ENCODE measurements at places on chromosomes 13 and 19. TPM values are rescaled to one million over a fixed set of nuclear protein-coding genes. Genes with fewer than 3 reads are reported as not detected.
A peak's percentile ranks its signal among the peaks of the same experiment; 100 is the strongest.

DNA sequence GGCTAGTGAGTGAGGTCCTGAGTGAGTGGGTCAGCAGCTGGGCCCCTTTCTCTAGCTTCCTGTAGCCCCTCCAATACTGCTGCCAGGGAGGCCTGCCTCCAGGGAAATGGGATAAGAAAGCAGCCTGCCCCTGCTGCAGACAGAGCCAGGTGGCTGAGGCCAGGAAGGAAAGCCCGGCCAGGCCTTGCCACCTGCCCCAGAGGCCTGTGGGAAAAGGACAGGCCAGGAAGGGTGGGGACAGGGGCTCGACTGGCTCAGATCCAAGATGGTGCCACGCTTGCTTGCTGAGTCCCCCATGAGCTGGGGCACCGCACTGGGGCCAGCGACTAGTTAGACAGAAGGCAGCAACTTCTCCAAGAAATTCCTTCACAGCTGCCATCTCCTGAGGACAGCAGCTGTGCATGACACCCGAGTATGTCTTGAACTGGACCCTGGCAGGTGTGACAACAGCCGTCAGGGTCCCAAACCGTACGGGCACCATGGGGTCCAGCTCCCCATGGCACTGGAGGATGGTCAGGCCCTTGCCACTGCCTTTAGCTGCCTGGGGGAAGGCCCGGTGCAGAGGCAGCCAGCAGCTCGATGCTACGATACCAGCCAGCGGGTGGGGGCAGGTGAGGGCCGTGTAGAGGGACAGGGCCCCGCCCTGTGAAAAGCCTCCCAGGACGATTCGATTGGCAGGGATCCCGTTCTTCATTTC, 5.1 kb upstream of the PRR36 start:
- no peak overlapping the region for H3K27ac ChIP-seq
- H3K36me3 ChIP-seq: no peaks in the 10 kb centered on the region
- no peaks in the 10 kb centered on the region for H3K4me1 ChIP-seq

IRGQ gene
- total RNA-seq: 24.4 TPM

DNA sequence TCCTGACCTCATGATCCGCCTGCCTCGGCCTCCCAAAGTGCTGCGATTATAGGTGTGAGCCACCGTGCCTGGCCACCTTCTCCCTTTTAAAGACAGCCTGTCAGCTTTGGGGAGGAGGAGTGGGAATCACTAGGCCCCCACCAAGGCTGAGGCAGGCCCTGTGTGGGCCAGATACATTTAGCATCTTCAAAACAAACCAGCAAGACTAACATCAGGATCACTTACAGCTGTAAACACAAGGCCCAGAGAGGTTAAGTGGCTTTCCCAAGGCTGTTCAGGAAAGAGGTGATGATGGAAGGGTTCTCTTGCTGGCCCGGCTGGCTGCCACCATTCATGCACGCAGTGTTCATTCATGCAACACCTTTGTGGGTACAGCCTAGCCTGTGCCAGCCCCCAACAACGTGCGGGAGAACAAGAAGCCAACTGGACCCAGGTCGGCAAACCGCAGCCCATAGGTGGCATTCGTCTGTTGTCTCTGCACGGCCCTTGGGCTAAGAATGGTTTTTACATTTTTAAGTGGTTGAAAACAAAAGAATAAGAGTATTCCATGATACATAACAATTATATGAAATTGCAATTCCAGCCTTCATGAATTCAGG, 23.0 kb downstream of the IER2 start:
- DNase-seq: no peak
- peaks cover 40% of the 10 kb centered on the region for H3K4me1 ChIP-seq
- no peaks in the 10 kb centered on the region for H3K36me3 ChIP-seq
- no peaks in the 10 kb centered on the region for H3K27me3 ChIP-seq
- peak overlapping the region; percentile 91 for H3K27ac ChIP-seq

SPACA4 gene
- not detected for total RNA-seq

ZNF491 gene
- 3.9 TPM for total RNA-seq

DNA sequence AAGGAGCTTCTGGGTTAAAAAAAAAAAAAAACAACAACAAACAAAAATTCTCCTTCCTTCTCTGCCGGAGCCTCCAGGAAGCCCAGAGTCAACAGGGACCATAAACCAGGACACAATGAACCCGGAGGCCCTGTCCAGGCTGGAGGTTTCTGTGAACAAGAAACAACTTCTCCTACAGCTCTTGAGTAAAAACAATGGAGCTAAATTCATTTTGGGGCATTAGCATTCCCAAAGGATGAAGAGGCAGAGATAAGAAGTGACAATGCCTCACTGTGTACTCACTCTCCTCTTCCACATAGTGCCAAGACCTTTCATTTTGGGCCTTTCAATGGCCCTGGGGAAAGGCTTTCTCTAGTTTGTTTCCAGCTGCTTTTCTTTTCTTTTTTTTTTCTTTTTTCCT, 9.0 kb downstream of the RHPN2 start:
- no peak overlapping the region for H3K27ac ChIP-seq
- H3K4me3 ChIP-seq: no peak overlapping the region
- no peaks in the 10 kb centered on the region for H3K4me1 ChIP-seq
- no peak for DNase-seq

LHB gene
- total RNA-seq: not detected

DNA sequence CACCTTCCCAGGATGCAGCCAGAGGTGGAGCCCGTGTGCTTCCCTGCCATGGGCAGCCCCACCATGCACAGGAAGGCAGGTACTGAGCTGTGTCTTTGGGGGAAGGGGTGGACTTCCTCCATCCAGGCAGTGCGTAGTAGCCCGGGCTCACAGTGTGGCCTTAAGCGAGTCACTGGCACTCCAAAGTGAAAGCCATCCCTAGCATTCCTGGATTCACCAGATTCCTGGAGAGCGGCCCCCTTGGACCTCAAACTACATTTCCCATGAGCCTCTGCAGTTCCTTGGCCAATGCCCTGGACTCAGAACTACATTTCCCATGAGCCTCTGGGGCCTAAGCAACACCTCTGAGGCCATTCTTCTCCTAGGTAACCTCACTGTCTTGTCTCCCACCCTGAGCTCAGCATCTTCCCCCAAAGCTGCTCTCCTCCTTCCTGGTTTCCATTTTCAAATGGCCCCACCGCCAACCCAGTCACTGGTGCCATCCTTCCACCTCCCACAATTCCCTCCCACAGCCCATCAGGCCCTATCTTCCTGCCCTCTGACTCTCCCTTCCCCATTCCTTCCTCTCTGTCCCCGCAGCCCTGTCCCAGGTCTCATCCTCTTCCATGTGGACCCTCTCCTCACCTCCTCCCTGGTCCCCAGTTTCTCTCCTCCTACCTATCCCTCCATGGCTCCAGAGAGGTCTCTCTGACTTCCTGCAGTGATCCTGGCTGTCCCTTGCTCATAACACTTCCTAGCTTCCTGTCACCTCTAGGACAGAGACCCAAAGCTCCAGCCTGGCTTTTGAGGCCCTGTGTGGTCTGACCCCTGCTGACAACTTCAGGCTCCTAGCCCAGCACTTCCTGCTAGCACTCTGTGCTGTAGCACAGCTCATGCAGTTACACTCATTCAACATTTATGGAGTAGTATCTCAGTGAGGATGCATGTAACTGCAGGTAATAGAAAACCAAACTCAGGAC, at the start of gene C19orf81:
Gene C19orf81, plus strand, starts transcription at position 13 of the 959 bp plus-strand sequence. Its CDS starts 0 bp downstream, at position 13.
- no peak within 1 kb of the TSS for H3K27ac ChIP-seq
- H3K4me1 ChIP-seq: no peaks in the 10 kb centered on the region
- no peak within 1 kb of the TSS for H3K4me3 ChIP-seq
- no peaks in the 10 kb centered on the region for H3K36me3 ChIP-seq
- H3K27me3 ChIP-seq: no peaks in the 10 kb centered on the region

DNA sequence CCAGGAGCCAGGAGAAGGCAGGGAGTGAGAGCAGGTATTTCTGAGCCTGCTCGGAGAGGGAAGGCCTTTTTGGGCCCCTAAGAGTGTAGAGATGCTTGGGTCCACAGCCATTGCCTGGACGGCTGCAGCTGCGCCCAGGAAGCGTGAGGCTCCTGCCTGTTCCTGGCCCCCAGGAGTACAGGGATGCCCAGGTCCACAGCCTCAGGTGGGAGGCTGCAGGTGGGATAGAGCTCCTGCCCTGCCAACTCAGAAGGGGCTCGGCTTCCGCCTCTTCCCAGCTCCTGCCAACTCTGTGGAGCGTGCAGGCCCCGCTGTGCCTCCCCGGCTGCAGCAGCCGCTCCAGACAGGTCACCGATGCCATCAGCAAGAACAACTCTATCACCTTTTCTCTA, 351.0 kb upstream of the PCDH20 start:
- no peak overlapping the region for H3K4me3 ChIP-seq
- H3K27me3 ChIP-seq: no peaks in the 10 kb centered on the region
- no peak for DNase-seq
- no peaks in the 10 kb centered on the region for H3K36me3 ChIP-seq
- no peaks in the 10 kb centered on the region for H3K4me1 ChIP-seq

- H3K27ac ChIP-seq: no peak overlapping the region
- no peaks in the 10 kb centered on the region for H3K36me3 ChIP-seq
- peak overlapping the region; percentile 69 for H3K4me3 ChIP-seq
- H3K27me3 ChIP-seq: no peaks in the 10 kb centered on the region
- DNase-seq: no peak
These were observed 6.5 kb downstream of the MAB21L1 start for GRCh38 chr13:35469806-35470525.

- H3K27ac ChIP-seq: no peak overlapping the region
- H3K4me3 ChIP-seq: peak overlapping the region; percentile 49
- no peaks in the 10 kb centered on the region for H3K4me1 ChIP-seq
- DNase-seq: no peak
These were observed 1.1 kb downstream of the ARL11 start for GRCh38 chr13:49629196-49629938.

- no peak overlapping the region for H3K4me3 ChIP-seq
- no peaks in the 10 kb centered on the region for H3K27me3 ChIP-seq
- DNase-seq: no peak
- no peaks in the 10 kb centered on the region for H3K36me3 ChIP-seq
These were observed 46.7 kb downstream of the NOTCH3 start for GRCh38 chr19:15154002-15154612.

FFAR1 gene
- total RNA-seq: not detected

GRCh38 chr19:52191951-52192350, 2.1 kb downstream of the PPP2R1A start:
- H3K27me3 ChIP-seq: no peaks in the 10 kb centered on the region
- H3K4me1 ChIP-seq: peaks cover 20% of the 10 kb centered on the region
- H3K4me3 ChIP-seq: peak overlapping the region; percentile 97
- DNase-seq: no peak
- H3K27ac ChIP-seq: peak overlapping the region; percentile 98

GRCh38 chr19:18292462-18292809, 11.0 kb upstream of the JUND start:
- DNase-seq: no peak
- H3K4me1 ChIP-seq: peaks cover 20% of the 10 kb centered on the region
- no peaks in the 10 kb centered on the region for H3K36me3 ChIP-seq
- peak overlapping the region; percentile 93 for H3K4me3 ChIP-seq
- H3K27ac ChIP-seq: peak overlapping the region; percentile 99

DNA sequence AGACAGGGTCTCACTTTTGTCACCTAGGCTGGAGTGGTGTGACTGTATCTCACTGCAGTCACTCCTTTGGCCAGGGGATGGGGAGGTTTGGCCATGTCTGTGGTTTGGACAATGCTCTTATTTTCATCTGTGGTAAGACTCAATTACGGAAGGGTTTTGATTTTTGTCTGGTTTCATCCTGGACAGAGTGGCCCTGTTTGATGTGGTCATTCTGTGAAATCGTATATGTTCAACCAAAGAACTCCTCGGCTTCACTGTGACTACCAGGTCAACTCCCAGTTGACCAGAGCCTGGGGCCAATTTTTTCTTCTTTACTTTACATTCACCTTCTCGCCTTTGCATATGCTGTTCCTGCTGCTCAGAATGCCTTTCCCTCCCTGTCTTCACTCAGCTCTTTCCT, 6.8 kb upstream of the CCDC124 start:
- no peak for DNase-seq
- H3K36me3 ChIP-seq: no peaks in the 10 kb centered on the region
- no peak overlapping the region for H3K27ac ChIP-seq
- H3K4me1 ChIP-seq: no peaks in the 10 kb centered on the region
- H3K4me3 ChIP-seq: no peak overlapping the region

CDX2 gene
- not detected for total RNA-seq

GRCh38 chr13:45473627-45474026, 8.9 kb downstream of the COG3 start:
- H3K4me3 ChIP-seq: no peak overlapping the region
- DNase-seq: no peak
- H3K27me3 ChIP-seq: no peaks in the 10 kb centered on the region
- no peak overlapping the region for H3K27ac ChIP-seq

GRCh38 chr13:35984776-35985453, 146.3 kb downstream of the DCLK1 start:
- H3K4me1 ChIP-seq: peaks cover 2% of the 10 kb centered on the region
- no peak for DNase-seq
- H3K27ac ChIP-seq: no peak overlapping the region
- no peaks in the 10 kb centered on the region for H3K36me3 ChIP-seq
- H3K27me3 ChIP-seq: no peaks in the 10 kb centered on the region
- H3K4me3 ChIP-seq: no peak overlapping the region

ZIK1 gene
- 29.2 TPM for total RNA-seq

ZNF57 gene
- total RNA-seq: 4.2 TPM

DNA sequence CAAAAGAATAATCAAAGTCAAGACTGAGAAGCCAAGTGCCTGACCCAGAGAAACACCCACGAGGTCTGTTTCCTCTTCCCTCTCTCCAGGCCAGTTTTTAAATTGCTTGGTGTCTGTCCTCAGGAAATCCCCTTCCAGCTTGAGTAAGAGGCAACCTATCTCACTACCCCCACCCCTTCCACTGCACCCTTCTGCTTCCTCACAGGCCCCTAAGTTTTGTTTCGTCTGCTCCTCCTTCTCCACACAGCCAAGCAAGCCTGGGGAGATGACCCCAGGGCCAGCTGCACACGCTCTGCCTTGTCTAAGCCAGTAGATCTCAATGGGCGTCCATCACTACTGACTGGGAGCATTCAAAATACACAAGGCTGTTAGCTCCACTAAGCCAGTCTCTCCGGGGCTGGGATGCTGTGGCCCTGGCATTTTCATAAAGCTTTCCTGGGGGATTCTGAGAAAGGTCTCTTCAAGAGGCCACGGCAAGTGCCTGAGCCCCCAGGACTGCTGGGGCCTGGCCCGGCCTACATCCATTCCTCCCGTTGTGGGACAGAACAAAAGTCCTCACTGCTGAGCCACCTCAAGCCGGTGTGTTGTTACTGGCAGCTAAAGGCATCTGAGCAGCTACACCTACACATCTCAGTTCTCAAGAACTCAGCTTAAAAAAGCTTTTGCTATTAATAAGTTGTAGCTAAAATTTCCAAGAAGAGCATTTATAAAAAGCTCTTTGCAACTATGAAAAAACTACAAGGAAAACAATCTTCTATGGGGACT, 14.9 kb upstream of the IL4I1 start:
- peaks cover 21% of the 10 kb centered on the region for H3K36me3 ChIP-seq
- no peaks in the 10 kb centered on the region for H3K27me3 ChIP-seq
- H3K27ac ChIP-seq: peak overlapping the region; percentile 77
- no peak overlapping the region for H3K4me3 ChIP-seq
- no peak for DNase-seq

ZNF730 gene
- total RNA-seq: not detected
